ENCODE measurements at places on chromosomes 1 and 21.
A peak's percentile ranks its signal among the peaks of the same experiment; 100 is the strongest.

DNA sequence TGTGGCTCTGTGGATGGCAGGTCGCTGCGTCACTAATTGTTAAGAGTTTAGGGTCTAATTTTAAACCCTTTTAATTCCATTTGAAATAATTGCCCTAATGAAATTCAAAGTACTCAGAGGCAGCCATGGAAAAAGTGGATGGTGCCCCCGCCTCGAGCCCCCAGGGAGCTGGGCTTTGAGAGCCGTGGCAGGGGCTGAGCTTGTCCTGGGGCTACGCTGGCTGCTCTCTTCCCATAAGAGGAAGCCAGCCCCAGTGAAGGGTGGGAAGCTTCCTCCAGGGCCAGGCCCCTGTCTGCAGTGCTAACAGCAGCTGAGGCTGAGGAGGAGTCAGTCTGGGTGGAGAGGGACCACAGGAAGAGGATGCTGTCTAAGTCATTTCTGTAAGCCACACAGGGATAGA lies 315.0 kb upstream of the POU3F1 start:
- DNase-seq, result no peak

DNA sequence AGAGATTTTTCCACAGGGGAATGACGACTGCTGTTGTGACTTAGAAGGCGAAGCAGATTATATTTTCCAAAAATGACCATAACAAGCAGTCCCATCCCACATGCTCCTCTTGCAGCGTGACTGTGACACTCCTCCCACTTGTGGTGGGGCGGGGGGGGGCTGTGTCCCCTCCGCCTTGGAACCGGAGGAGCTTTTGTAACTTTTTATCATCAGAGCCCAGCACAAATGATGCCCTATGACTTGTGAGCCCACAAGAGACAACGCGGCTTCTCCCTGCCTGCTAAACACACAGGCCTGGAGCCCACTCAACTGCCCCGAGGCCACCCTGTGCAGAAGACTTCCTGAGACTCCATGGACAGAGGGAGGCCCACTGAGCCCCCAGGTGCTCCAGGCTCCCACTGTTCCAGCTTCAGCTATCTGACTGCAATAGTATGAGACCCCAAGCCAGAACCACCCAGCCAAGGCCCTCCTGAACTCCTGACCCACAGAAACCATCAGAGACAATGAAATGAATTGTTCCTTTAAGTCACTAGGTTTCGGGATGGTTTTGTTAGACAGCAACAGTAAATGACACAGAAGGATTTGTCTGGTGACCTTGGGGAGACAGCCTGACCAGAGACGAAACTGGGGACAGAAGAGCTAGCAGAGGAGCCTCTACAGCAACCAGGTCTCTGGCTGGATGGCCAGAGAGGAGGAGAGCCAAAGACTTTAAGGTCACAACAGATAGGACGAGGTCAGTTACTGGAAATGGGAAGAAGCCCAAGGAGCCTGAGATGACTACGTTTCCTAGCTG lies 58.8 kb downstream of the CAPZB start:
- no peak for DNase-seq

DNA sequence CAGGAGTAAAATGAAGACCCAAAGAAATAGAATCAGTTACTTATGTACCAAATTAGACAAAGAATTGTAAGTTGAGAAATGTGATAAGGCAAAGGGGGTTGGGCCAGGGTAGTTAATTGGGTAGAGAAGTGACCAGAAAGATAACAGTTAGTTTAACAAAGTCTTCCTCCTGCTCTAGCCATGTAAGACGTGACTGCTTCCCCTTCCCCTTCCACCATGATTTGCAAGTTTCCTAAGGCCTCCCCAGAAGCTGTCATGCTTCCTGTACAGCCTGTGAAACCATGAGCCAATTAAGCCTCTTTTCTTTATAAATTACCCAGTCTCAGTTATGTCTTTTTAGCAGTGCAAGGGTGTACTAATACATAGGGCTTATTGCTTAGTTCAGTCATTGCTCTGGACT lies 142.0 kb upstream of the PDE4B start:
- DNase-seq, result no peak

- no peak for DNase-seq
Measured at GRCh38 chr1:72283022-72283306, 625 bp upstream of the NEGR1 start.

GRCh38 chr1:7384679-7385078 lies 386.4 kb upstream of the VAMP3 start:
- DNase-seq, result no peak

DNA sequence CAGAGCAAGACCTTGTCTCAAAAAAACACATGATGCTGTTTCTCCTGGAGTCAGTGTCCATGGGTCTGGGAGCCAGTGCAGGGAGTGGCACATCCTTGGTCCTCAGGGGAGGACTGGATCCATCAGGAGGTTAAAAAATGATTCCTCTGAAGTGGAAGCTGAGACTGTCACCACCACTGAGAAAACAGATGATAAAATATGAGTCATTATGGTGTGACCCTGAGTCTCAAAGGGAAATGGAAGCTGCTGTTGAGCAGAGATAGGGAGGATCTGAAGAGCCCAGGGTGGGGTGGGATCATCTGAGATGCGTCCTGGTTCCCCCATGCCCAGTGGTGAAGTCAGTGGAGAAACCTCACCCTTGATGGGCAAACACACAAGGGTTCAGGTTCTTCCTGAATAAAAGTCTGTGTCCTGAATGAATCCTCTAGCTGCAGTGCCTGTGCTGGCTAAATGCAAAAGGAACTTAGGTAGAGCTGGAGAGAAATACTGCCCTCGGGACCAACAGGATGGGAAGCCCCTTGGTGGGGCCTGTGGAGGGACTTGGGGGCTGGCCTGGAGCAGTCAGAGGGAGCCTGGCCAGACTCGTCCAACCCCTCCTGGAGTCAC lies 61.6 kb upstream of the TENT5B start:
- DNase-seq, result no peak

DNA sequence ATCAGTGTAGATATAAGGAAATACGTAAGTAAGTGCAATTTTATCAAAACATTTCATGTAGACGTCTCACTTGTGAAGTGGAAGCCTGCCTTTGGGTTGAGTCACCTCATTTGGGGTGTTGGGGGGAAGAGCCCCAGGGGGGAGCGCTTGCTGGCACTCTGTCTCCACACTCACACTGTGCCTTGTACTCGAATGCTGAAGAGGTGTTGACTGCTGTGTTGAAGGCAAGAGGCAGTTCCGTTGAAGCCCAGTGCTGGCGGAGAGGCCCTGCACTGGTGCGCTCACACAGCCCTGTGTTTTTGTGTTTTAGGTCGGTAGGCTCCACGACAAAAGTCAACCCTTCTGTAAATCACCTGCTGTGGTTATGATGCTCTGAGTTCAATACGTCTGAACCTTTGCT lies 131.9 kb upstream of the COL6A1 start:
- no peak for DNase-seq

GRCh38 chr1:119747451-119747850 lies 21.3 kb downstream of the HMGCS2 start:
- DNase-seq, result no peak

DNA sequence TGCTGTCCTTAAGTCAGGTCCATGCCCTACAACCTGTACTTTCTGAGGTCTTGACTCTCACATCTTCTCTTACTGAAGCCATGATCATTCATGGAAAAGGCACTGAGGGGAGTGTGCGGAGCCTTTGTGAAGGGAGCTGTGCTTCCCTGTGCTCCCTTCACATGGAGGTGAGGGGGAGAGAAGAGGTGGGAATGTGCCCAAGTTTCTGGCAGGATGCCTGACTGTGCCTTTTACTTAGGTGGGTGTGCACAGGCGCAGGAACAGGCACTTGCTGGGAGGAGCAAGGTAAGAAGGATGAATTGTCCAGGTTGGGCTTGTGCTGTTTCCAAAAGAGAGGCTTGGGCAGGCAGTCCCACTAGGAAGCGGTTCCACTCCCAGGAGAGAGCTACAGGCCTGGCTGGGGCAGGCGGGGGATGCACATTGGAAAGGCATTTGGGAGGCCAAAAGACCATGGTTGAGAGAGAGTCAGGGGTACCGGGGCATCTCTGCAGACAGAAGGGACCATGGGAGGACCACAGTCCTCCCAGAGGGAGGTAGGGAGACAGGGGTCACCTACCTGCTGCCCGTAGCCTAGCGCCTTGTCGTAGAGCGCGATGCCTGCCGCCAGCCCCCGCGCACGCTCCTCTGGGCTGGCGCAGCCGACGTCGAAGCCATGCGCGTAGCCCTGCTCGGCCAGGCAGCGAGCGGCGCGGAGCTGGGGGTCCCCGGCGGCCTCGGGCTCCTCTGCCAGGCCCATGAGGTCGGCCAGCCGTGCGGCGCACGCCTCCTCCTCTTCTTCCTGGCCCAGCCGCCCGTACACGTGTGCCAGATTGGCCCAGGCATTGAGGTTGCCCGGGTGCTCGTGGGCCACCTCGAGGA lies 853 bp downstream of the TTC22 start:
- DNase-seq, result no peak

GRCh38 chr1:25664357-25665199 lies 48.0 kb downstream of the MAN1C1 start:
- no peak for DNase-seq

DNA sequence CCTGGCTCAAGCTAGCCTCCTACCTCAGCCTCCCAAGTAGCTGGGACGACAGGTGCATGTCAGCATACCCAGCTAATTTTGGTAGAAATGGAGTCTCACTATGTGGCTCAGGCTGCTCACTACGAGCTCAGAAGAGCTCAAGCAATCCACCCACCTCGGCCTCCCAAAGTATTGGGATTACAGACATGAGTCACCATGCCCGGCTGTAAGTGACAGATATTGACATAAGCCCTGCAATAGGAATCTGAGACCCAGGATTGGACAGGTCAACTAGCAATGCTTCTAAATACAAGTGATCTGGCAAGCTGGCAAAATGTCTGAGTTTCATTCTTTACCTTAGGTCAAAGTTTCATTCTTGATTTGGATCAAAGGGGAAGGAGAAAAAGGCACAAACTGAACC lies 40.5 kb upstream of the H6PD start:
- DNase-seq, result no peak

GRCh38 chr1:113913887-113914664 lies 8.9 kb downstream of the DCLRE1B start:
- no peak for DNase-seq

- DNase-seq, result no peak
Measured at GRCh38 chr21:46062471-46063211, 35.3 kb upstream of the COL6A2 start.

DNA sequence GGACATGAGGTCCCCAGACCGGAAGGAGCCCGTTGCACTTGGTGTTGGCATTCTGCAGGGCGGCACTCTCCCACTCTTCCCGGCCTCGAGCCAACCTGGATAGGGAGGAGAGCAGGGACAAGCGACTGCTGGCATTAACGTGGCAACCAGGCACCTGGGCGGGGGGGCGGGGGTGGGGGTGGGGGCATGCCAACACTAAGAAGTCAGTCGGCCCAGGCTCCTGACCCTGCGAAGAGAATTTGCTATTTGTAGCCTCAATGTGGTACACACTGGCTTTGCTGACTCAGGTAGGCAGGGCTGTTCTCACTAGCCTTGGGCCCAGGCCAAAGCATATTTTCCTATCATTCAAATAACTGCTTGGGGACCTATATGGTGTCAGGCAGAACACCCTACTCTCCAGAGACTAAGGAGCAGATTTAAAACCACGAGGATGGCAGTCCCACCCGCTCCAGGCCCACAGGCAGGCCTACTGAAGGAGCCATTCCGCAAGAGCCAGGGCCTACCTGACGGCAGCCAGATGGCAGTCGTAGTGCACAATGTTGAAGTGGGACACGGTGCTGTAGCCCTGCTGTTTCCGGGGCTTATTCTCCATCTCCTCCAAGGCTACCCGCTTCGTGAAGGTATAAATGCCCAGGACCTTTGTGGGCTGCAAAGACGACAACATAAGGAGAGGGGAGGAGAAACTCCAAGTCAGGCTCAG lies 123.7 kb downstream of the UBR4 start:
- no peak for DNase-seq

DNA sequence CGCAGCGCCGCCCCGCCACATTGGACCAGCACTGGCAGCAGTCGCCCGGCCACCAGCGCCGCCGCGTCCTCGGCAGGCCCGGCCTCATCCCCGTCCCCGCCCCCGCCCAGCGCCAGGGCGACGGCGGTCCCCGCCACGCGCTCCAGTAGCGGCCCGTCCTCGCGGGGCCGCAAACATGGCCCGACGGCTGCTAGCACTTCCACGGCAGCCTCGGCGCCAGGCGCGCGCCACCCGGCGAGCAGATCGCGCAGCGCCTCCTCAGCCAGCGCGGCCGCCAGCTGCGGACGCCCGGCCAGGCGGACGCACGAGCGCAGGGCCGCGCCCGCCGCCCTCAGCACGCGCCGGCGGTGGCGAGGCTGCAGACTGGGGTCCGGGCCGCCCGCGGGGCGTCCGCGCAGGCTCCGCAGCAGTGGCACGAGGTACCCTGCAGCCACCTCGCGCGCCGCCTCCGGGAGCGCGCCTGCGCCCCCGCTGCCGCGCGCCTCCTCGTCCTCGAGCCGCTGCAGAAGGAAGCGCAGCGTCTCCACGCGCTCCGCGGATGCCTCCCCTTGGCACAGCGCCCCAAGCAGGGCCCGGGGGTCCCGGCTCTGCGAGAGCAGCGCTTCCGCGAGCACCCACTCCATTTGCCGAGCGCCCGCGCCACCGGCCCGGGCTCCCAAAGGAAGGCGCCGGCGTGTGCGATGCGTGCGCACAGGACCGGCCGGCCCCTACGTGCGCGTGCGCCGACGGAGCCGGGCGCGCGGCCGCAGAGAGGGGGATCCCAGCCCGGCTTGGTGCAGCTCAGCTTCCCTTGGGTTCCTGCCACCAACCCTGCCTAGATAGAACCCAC lies at the start of gene TARBP1:
Gene TARBP1 (minus strand): TSS at position 699 of the 829 bp plus-strand sequence. CDS start 76 bp downstream, at position 623.
- peak; percentile 19 for DNase-seq

DNA sequence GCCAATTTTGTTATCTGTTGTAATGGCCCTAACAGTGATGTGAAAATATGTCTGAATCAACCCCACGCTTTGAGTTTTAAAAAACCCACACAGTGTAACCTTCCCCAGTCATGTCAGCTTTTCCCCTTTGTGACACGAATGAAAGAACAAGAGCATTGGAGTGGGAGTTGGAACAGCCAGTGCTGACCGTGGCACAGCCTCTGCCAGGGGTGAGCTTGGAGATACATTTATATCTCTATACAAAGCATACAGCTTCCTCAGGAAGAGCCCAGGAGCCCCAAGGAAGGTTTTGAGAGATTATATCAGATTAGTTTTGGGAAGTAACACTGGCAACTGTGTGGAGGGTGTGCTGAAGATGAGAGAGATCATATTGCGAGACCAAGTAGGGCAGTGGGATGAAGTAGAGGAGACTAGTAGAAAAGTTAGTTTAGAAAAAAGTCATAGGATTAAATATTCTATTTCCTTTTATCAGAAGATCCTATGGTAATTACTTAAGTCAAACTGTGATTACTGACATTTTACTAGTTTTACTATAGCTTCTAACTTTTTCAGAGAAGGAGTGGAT lies 15.9 kb downstream of the LRRC8B start:
- no peak for DNase-seq

GRCh38 chr1:54571803-54572541 lies 23.9 kb downstream of the ACOT11 start:
- no peak for DNase-seq

DNA sequence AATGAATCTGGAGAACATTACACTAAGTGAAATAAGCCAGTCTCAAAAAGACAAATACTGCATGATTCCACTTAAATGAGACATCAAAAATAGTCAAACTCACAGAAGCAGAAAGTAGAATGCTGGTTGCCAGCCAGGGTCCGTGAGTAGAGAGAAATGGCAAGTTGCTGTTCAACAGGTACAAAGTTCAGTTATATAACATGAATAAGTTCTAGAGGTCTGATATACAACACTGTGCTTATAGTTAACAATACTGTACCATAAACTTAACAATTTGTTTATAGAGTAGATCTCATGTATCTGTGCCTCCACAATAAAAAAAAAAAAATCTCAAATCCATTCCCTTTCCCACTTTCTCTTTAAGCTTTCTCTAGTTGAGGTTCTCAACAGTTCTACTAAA lies 83.5 kb downstream of the DENND1B start:
- DNase-seq, result no peak
